ENCODE measurements at places on chromosomes 7 and 10. TPM values are rescaled to one million over a fixed set of nuclear protein-coding genes. Genes with fewer than 3 reads are reported as not detected.

Gene TFEC
- not detected for total RNA-seq

Gene CAV1
- total RNA-seq, result 0.78 TPM

Gene GPNMB
- total RNA-seq, result not detected

Gene SORCS1
- 3.3 TPM for total RNA-seq

Gene NME8
- not detected for total RNA-seq

Gene SAP25
- 8.0 TPM for total RNA-seq

Gene PIK3AP1
- total RNA-seq, result 0.49 TPM

Gene ZNF722
- total RNA-seq, result not detected

Gene SEMA4G
- 46.9 TPM for total RNA-seq

GRCh38 chr7:92641921-92642511, 51.8 kb upstream of the FAM133B start:
- no peaks in the 10 kb centered on the region for H3K36me3 ChIP-seq
- H3K27ac ChIP-seq, result no peak overlapping the region
- DNase-seq, result no peak

DNA sequence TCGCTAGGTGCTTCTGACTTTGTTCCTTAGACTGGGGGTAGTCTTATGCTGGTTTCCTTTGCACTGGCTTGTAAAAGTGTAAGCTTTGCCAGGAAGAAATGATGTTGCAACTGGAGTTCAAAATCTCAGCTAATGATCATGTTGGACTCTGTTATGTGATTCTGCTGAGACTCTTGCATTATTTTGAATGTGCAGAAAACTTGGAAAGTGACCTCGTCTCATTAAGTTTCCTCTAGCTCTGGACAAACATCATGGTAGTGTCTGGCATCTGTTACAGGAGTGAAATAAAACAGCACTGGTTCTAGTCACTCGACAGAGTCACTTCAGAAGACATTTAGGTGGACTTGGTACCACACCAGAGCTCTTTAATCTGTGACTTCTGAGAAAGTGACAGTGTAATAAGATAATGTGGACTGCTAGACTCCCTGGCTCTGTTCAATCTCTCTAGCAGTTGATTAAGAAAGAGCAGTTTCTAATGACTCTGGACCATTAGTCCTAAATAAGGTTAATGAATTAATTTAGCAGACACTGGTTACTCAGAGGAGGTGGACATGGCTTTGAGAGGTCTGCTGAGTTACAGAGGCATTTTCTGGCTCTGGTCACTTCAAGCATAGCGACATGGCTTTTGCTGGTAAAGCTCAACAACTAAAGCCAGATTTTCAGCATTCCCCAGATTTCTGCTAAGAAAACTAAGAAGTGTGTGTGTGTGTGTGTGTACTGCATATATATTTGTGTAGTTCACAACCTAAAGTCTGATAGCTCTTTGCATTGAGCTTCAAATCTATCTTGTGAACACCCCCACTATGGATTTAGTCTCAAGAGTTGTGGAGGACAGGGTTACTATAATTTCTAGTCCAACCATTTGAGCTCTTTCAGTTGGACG, 2.0 kb downstream of the NRP1 start:
- DNase-seq, result no peak
- peaks cover 14% of the 10 kb centered on the region for H3K27me3 ChIP-seq
- H3K4me1 ChIP-seq, result peaks cover 9% of the 10 kb centered on the region
- H3K4me3 ChIP-seq, result peak overlapping the region; percentile 93
- peak overlapping the region; percentile 45 for H3K27ac ChIP-seq

DNA sequence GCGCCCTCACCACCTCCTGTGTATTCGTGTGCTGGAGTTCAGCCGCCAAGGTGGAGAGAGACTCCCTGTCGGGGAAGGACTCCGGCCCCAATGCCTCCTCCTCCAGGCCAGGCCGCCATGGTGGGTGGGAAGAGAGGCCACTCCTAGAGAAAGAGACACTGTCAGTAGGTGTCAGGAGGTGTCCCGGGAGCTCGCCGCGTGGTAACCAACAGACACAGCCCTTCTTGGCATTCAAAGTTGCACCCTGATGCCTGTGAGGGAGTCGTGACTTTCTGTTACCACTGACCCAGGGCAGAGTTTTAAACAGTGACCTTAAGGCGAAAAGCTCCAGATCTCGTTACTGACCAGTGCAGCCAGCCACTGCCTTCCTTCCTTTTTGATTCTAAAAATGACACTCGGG, 155.2 kb downstream of the CUX1 start:
- DNase-seq, result no peak
- H3K4me1 ChIP-seq, result peaks cover 8% of the 10 kb centered on the region
- H3K36me3 ChIP-seq, result no peaks in the 10 kb centered on the region

DNA sequence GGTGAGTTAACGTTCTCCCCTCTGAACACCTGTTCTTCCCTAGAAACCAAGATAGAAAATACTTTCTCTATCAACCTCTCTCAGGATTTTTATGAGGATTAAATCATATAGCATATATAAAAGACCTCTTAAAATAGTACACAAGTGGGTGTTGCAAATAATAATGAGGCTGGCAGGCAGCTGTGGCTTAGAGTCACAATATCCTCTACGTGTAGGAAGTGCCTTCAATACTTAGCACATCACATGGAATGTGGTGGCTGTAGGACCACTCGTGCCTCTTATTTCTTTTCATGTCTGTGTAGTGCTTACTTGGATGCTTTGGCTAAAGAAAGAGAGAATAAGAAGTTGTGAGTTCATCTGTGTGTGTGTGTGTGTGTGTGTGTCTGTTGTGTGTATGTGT, 96.3 kb downstream of the PRLHR start:
- no peak overlapping the region for H3K4me3 ChIP-seq
- DNase-seq, result no peak
- H3K27me3 ChIP-seq, result peaks cover 2% of the 10 kb centered on the region

DNA sequence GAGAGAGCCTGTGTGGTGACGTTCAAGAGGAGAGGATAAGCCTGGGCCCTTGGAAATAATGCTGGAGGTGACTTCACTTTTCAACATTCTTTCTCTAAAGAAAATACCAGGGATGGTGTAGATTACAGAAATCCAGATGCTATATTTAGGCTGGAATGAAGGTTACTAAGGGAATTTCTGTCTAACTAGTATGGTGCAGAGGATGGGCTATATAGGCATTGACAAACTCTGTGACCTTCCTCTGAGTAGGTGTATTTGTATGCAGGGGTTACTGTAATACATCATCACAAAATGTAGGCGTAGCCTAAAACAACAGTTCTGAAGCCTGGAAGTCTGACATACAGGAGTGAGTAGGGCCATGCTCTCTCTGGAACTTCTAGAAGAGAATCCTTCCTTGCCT, 155.3 kb upstream of the INHBA start:
- no peaks in the 10 kb centered on the region for H3K36me3 ChIP-seq
- no peaks in the 10 kb centered on the region for H3K27me3 ChIP-seq
- no peaks in the 10 kb centered on the region for H3K4me1 ChIP-seq
- no peak for DNase-seq
- H3K4me3 ChIP-seq, result no peak overlapping the region

DNA sequence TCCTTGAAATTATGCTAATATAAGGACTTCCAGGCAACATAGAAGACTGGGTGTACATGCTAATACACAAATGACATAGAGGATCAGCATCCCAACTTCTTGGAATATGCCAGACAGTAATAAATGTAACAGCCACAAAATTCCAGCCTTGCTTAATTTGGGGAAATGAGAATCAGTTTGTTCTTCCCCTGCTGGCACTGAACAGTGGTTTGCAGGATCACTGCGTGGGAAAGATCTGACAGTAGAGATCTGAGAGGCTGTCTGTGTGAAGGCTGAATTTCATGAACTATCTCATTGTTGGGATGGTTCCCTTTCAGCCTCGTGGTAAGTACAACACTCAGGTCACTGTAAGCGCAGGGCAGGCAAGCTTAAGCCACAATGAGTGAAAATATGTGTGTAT, 1078.0 kb downstream of the LRMDA start:
- H3K4me3 ChIP-seq, result no peak overlapping the region
- H3K36me3 ChIP-seq, result no peaks in the 10 kb centered on the region
- no peak overlapping the region for H3K27ac ChIP-seq
- DNase-seq, result no peak
- H3K4me1 ChIP-seq, result no peaks in the 10 kb centered on the region
- no peaks in the 10 kb centered on the region for H3K27me3 ChIP-seq

- no peak overlapping the region for H3K27ac ChIP-seq
- no peak overlapping the region for H3K4me3 ChIP-seq
- H3K36me3 ChIP-seq, result no peaks in the 10 kb centered on the region
- DNase-seq, result no peak
- H3K4me1 ChIP-seq, result no peaks in the 10 kb centered on the region
- H3K27me3 ChIP-seq, result no peaks in the 10 kb centered on the region
Observed at GRCh38 chr7:69122953-69123352, 475.3 kb upstream of the AUTS2 start.

GRCh38 chr7:17305387-17306171, 7.1 kb downstream of the AHR start:
- DNase-seq, result no peak
- no peak overlapping the region for H3K4me3 ChIP-seq
- H3K36me3 ChIP-seq, result no peaks in the 10 kb centered on the region
- H3K27me3 ChIP-seq, result no peaks in the 10 kb centered on the region
- no peak overlapping the region for H3K27ac ChIP-seq

GRCh38 chr7:145216866-145217265, 381.0 kb upstream of the TPK1 start:
- H3K4me1 ChIP-seq, result peaks cover 3% of the 10 kb centered on the region
- no peaks in the 10 kb centered on the region for H3K27me3 ChIP-seq
- no peak overlapping the region for H3K27ac ChIP-seq
- no peaks in the 10 kb centered on the region for H3K36me3 ChIP-seq
- no peak overlapping the region for H3K4me3 ChIP-seq
- no peak for DNase-seq

GRCh38 chr10:132834891-132835847, 49.2 kb upstream of the NKX6-2 start:
- peaks cover 8% of the 10 kb centered on the region for H3K4me1 ChIP-seq
- no peaks in the 10 kb centered on the region for H3K36me3 ChIP-seq
- no peak for DNase-seq
- H3K27me3 ChIP-seq, result peaks cover 6% of the 10 kb centered on the region
- H3K4me3 ChIP-seq, result no peak overlapping the region

GRCh38 chr10:17910125-17910789, 41.5 kb upstream of the SLC39A12 start:
- H3K4me1 ChIP-seq, result peaks cover 10% of the 10 kb centered on the region
- H3K27me3 ChIP-seq, result no peaks in the 10 kb centered on the region
- DNase-seq, result peak; percentile 22
- no peaks in the 10 kb centered on the region for H3K36me3 ChIP-seq
- H3K4me3 ChIP-seq, result no peak overlapping the region
- no peak overlapping the region for H3K27ac ChIP-seq

DNA sequence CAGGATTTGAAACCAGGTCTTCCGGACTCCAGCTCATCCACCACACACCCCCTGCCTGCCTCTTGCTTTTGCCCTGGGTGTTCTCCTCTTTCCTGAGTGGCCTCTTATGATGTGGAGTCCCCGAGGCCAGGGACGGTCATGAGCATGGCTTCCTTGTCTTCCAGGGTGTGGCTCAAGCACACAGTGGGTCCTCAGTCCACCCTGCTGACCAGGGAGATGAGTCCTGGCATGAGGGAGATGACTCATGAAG, 32.8 kb downstream of the DNAJB12 start:
- no peak for DNase-seq
- H3K27ac ChIP-seq, result peak overlapping the region; percentile 99
- peak overlapping the region; percentile 67 for H3K4me3 ChIP-seq
- H3K4me1 ChIP-seq, result peaks cover 32% of the 10 kb centered on the region
- H3K27me3 ChIP-seq, result peaks cover 15% of the 10 kb centered on the region

GRCh38 chr7:13540429-13540828, 449.0 kb downstream of the ETV1 start:
- no peaks in the 10 kb centered on the region for H3K36me3 ChIP-seq
- peaks cover 3% of the 10 kb centered on the region for H3K27me3 ChIP-seq

- no peak overlapping the region for H3K27ac ChIP-seq
- H3K27me3 ChIP-seq, result no peaks in the 10 kb centered on the region
- peaks cover 14% of the 10 kb centered on the region for H3K4me1 ChIP-seq
- peaks cover 12% of the 10 kb centered on the region for H3K36me3 ChIP-seq
Observed at GRCh38 chr7:92626281-92626809, 36.2 kb upstream of the FAM133B start.

- H3K27me3 ChIP-seq, result peaks cover 19% of the 10 kb centered on the region
- no peaks in the 10 kb centered on the region for H3K36me3 ChIP-seq
- H3K4me1 ChIP-seq, result peaks cover 28% of the 10 kb centered on the region
- peak; percentile 19 for DNase-seq
- peak within 1 kb of the TSS; percentile 90 for H3K27ac ChIP-seq
- peak within 1 kb of the TSS; percentile 28 for H3K4me3 ChIP-seq
Observed at GRCh38 chr10:86968271-86968993, at the start of gene ADIRF. Gene ADIRF, plus strand, starts transcription at chr10:86968482. Its CDS starts 63 bp downstream, at chr10:86968545.

- peaks cover 7% of the 10 kb centered on the region for H3K4me1 ChIP-seq
- no peak overlapping the region for H3K4me3 ChIP-seq
- H3K27ac ChIP-seq, result peak overlapping the region; percentile 69
- DNase-seq, result no peak
- H3K36me3 ChIP-seq, result no peaks in the 10 kb centered on the region
- peaks cover 6% of the 10 kb centered on the region for H3K27me3 ChIP-seq
Observed at GRCh38 chr10:103666087-103666761, 172.7 kb downstream of the NEURL1 start.

DNA sequence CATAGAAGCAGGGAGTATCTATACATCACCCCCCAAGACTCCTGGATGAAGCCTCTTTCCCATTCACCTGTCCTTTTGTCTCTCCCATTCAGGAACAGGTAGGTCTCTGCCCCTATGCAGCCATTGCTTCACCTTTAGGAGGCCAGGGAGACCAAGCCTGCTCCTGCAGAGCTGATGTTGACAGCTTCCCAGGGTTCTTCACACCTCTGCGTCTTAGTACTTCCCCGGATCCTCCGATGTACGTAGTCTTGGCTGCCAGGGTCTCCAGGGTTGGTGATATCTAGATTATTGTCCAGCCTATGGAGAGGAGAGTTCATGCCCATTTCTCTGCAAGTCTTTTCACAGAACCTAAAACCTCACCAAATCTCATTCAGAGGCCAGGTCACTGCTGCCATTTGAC, 365.7 kb upstream of the KLF6 start:
- H3K4me3 ChIP-seq, result no peak overlapping the region
- H3K4me1 ChIP-seq, result no peaks in the 10 kb centered on the region
- H3K36me3 ChIP-seq, result no peaks in the 10 kb centered on the region
- no peak for DNase-seq
- no peaks in the 10 kb centered on the region for H3K27me3 ChIP-seq
- H3K27ac ChIP-seq, result no peak overlapping the region

- no peak for DNase-seq
- no peak overlapping the region for H3K4me3 ChIP-seq
- peaks cover 20% of the 10 kb centered on the region for H3K4me1 ChIP-seq
- H3K27me3 ChIP-seq, result peaks cover 6% of the 10 kb centered on the region
- H3K27ac ChIP-seq, result no peak overlapping the region
- H3K36me3 ChIP-seq, result no peaks in the 10 kb centered on the region
Observed at GRCh38 chr10:34624323-34625153, 190.6 kb downstream of the PARD3 start.

DNA sequence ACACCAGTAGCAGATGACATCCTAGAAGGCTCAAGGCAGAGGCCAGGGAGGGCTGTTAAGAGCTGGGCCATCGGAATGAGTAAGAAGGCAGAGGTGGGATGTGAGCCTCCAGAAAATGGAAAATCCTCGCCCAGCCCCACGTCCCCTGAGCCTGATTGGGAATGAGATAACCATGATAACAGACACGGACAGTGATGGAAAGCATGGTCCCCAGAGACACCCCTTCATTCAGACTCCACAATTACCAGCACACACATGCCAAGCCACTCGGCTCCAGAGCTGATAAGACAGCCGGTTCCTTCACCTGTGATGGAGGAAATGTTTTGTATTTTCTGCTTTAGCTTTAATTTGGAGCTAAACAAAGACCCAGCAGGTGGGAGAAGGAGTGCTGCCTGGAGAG, 106.0 kb downstream of the GRID1 start:
- H3K27ac ChIP-seq, result no peak overlapping the region
- H3K27me3 ChIP-seq, result peaks cover 13% of the 10 kb centered on the region
- DNase-seq, result no peak
- no peak overlapping the region for H3K4me3 ChIP-seq

Data from glutamatergic neuron (in vitro differentiated cells).